ENCODE measurements at places on chromosomes 13 and 19.
A peak's percentile ranks its signal among the peaks of the same experiment; 100 is the strongest.

DNA sequence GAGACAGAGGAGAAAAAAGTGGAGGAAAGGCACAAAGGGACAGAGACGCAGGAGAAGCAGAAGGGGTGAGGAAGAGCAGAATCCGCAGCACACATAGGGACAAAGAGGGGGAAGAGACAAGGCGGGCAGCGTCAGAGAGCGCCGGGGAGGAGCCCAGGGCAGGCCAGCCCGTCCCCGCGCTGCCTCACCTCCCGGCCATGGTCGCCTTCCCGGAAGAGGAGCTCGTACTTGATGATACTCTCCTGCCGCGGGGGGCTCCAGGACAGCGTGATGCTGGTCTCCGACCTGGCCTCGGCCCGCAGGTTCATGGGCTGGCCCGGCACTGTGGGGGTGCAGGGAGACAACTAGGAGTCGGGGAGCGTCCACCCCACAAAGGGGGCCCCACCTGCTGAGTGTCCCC, 100.6 kb downstream of the PTPRS start:
- no peak for DNase-seq

- peak; percentile 91 for DNase-seq
Measured at GRCh38 chr19:49520705-49521319, 7.0 kb upstream of the RCN3 start.

DNA sequence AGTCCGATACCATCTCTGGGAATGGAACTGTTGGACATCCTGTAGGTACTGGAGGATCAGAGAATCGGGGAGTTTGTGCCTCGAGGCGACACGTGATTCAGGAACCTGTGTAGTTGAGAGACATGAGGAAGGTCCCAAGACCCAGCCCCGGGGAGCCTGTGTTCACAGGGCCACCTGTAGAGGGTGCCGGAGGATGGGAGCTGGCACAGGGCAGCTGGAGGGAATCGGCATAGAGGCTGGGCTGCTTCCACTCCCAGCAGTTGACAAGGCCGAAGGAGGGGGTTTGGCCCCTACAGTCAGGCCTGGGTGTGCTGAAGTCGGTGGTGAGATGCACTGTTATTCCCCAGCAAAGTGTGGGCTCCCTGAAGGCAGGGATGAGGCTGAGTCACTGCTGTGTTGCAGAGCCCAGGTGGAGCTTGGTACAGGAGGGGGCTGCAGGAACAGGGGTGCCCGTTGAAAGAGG, 2.5 kb upstream of the ISYNA1 start:
- DNase-seq, result peak; percentile 29

DNA sequence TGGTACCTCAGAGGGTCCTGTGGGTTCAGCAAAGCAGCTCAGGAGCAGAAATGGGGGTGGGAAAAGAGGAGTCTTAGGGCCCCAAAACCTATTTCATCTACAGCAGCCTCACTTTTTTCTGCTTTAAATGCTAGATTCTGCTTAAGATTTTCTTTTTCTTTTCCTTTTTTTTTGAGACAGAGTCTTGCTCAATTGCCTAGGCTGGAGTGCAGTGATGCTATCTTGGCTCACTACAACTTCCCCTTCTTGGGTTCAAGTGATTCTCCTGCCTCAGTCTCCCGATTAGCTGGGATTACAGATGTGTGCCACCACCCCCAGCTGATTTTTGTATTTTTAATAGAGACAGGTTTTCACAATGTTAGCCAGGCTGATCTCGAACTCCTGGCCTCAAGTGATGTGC, 30.7 kb upstream of the WDFY2 start:
- DNase-seq, result no peak

DNA sequence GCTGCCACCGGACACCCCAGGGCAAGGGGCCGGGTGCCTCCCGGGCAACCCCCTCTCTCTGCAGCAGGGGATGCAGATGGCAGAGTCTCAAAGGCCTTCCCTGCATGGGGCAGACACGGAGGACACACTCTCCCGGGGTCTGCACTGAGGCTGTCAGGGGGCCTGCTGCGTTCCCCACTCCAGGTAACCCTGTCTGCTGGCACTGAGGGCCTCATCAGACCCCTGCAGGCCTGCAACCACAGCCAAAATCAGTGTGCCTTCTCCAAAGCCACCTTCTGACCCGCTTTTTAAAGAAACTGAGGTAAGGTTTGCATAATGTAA, 93.9 kb downstream of the GNG7 start:
- DNase-seq, result no peak

DNA sequence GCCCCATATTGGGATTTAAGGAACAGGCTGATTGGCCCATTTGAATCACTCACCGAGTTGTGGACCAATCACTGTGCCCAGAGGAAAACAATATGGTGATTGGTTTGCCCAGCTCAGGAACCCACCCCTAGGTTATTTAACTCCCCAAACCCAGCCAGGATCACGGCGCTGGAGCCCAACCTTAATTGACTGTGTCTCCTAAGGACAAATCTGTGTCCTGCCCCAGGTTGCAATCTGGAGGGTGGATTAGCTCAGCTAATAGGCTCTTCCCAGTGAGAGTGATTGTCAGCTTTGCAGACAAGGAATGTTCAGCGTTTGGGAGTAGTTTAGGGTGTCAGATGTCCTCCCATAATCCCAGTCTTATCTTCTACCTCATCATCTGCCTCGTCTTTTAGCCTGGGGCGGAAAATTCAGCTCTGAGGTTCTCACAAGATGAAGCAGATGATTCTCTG, 3.5 kb upstream of the ZNF358 start:
- DNase-seq, result no peak

- peak; percentile 37 for DNase-seq
Measured at GRCh38 chr19:17538684-17539237, 16.7 kb upstream of the COLGALT1 start.

DNA sequence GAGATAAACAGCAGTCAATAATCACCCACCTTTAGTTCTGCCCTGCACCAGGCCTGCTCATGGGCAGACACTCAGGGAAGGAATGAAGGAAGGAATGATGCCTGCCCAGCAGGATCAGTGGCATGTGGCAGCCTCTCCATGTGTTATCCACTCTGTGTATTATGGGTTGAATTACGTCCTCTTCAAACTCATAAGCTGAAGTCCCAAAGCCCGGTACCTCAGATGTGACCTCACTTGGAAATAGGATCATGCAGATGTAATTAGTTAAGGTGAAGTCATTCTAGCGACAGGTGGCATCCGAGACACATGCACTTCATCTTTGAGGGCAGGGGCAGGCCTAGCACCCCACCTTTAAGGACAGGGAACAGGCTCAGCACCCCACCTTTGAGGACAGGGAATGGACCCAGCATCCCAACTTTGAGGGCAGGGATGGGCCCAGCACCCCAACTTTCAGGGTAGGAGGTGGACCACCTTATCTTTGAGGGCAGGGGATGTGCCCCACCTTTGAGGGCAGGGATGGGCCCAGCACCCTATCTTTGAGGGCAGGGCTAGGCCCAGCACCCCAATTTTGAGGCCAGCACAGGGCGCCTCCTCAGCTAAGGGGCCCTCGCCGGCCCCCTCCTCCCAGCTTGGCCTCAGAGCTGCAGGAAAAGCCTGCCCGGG, 127.6 kb downstream of the URI1 start:
- DNase-seq, result no peak

DNA sequence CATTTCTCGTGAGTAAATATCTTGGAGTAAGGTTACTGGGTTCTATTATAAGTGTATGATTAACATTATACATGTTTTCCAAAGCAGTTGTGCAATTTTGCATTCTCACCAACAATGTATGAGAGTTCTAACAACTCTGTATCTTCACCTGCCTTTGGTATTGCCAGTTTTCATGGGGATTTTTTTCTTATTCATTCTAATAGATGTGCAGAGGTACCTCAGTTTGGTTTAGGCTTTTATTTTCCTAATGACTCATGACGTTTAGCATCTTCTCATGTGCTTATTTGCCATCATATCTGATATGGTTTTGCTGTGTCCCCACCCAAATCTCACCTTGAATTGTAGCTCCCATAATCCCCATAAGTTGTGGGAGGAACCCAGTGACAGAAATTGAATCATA, 7.7 kb upstream of the NUDT15 start:
- no peak for DNase-seq

DNA sequence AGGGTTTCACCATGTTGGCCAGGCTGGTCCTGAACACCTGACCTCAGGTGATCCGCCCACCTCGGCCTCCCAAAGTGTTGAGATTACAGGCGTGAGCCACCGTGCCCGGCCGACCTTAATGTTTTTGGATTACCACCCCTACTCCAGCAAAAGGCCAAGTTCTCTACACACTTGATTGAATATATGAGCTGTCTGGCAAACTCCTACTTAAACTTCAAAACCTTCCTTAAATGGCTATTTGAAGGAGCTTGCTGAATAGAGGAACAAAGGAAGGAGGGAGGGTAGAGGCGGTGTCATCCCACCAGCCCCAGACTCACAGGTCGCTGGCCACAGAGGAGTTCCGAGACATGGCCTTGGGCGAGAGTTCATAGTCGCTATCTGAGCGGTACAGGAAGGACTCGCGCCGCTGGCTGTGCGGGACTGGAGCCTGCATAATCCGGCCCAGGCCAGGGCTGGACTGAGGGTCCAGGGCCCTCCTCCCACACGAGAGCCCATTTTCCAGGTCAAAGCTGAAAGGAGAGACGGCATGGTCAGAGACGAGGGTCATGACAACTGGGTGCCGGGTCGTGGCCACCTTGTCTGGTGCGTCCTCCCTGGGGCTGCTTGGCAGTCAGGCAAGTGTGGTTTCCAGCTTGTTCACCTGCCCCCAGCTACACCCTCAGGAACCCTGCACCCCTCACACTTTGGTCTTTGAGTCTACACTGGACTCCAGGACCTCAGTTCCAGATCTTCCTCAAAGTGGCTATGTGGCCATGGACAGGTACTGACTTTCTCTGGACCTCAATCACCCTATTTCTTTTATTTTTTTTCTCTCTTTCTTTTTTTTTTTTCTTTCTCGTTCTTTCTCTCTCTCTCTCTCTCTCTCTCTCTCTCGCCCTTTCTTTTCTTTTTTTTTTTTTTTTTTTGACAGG, 4.2 kb downstream of the PDE4C start:
- DNase-seq, result no peak

GRCh38 chr19:45881909-45882528, 3.9 kb downstream of the IRF2BP1 start:
- DNase-seq, result no peak

- DNase-seq, result peak; percentile 37
Measured at GRCh38 chr13:40969169-40969901, 49.8 kb downstream of the ELF1 start.

GRCh38 chr13:71068041-71068440, 799.0 kb downstream of the DACH1 start:
- no peak for DNase-seq

GRCh38 chr13:49348751-49349150, 95.1 kb downstream of the CAB39L start:
- no peak for DNase-seq

DNA sequence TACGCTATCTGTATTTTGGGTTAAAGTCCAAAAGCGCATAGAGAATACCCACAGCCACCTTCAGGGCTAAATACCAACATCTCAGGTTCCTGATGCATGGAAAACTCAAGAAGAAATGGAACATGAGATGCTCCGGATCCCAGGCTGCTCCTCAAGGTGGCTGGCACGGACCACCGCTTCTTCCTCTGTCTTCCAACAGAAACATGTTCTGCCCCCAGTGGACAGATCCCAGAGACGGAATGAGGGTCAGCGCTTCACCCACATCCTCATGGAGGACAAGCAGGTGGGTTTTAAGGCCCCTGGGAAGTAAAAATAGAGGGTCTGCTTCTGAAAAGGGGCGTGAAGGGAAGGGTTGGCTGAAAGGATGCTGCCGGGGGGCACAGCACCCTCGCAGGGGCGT, 17.3 kb downstream of the COL4A1 start:
- DNase-seq, result no peak

DNA sequence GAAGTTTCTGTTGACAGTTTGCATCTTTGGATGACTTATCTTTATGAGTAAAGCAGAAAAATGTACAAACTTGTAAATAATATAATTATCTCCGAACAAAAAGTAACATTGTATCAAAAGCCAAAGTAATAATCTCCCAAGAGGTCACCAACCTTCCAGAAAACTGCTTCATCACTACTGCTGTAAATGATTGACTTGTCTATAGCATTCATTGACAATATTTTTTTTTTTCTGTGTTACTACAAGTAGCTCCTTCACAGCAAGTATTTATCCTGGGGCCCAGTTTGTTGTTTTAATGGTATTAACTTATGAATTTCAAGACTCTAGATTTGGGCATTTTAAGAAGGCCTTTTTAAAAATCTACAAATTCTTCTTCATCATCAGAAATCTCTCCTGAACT, 242.4 kb downstream of the KLF12 start:
- no peak for DNase-seq

GRCh38 chr19:12828494-12828893, 5.9 kb downstream of the RTBDN start:
- peak; percentile 32 for DNase-seq

GRCh38 chr13:33872005-33872351, 54.0 kb downstream of the RFC3 start:
- no peak for DNase-seq

- no peak for DNase-seq
Measured at GRCh38 chr19:36093687-36094086, 17.3 kb upstream of the OVOL3 start.

- no peak for DNase-seq
Measured at GRCh38 chr13:54989418-54989817, 1960.8 kb downstream of the OLFM4 start.

DNA sequence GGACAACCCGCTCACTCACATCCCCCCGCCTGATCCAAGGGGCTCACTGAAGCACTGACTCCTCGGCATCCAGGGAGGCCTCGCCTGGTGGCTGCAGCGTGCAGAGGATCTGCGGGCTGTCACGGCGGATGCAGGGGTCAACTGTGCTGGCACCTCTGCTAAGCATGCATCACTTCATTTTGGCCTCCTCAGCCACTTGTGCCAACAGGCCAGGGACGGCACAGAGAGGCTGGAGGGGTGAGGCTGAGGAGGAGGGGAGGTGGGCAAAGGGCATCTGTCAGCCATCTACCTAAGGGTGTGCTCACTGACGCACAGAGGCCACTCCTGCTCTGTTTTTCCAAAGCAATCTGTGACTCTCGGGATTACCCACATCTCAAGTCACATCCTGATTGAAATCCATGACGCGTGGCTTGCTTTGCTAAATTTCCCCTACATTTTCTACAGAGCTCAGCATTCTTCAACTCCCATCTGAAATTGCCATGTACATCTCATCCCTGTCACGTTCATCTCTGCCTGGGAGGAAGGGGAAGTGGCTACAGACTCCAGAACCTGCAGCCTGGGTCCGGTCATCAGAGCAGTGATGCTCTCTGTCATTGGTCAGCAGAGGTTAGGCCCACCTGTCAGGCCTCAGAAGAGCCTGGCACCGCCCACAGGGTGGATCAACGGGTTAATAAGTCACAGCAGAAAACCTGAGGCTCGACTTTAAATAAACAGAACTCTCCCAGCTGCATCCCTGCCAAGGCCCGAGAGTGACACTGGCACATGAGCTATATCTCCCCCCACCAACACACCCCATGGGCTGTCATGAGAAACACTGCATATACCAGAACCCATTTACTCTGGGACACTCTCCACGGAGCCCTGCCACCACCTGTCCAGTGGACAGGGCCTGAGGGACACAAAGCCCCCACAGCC, 17.6 kb downstream of the ELL start:
- peak; percentile 90 for DNase-seq
